HEK293T (cell line): ENCODE measurements at places on chromosomes 4 and X.

DNA sequence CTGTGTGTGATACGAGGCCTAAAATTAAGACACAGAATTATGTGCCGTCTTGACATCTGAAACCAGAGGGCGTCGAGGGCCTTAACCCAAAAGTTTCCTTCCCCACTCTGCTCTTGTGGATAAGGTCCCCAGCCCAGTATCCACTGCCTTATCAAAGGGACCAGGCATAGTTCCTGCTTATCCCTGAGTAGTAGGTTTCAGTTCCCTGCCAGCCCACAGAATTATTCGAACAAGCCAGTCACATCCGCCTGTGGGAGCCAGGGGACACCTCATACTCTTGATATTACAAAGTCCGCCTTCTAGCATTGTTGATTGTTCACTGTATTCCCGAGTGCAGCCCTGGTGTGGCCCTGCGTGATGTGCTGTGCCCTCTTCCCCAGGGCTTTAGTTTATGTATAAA is 5.4 kb upstream of the MMRN1 start:
- DNase-seq = no peak

DNA sequence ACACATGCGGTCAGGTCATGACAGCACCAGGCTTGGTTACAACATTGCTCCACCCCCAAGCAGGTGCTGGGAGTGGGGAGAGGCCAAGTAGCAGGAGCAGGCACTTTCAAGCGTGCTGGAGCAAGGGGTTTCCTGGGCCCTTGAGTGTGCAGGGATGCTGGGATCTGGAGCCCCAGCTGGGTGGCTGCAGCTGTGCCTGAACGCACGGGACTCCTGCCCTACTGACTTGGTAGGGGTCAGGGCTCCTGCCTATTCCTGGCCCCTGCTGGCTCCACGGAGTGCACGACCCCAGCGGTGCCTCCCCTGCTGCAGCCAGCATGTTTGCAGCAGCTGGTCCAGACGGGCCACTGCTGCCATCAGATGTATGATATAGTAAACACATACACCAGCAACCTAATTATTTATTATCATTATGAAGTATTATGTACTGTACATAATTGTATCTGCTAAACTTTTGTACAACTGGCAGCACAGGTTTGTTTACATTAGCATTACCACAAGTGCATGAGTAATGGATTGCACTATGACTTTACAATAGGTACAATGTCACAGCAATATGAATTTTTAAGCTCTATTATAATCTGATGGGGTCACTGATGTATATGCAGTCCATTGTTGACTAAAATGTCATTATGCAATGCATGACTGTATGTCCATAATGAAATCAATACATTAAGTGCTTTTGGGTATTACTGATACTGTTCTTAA is 620.6 kb downstream of the RAPGEF2 start:
- no peak for DNase-seq

DNA sequence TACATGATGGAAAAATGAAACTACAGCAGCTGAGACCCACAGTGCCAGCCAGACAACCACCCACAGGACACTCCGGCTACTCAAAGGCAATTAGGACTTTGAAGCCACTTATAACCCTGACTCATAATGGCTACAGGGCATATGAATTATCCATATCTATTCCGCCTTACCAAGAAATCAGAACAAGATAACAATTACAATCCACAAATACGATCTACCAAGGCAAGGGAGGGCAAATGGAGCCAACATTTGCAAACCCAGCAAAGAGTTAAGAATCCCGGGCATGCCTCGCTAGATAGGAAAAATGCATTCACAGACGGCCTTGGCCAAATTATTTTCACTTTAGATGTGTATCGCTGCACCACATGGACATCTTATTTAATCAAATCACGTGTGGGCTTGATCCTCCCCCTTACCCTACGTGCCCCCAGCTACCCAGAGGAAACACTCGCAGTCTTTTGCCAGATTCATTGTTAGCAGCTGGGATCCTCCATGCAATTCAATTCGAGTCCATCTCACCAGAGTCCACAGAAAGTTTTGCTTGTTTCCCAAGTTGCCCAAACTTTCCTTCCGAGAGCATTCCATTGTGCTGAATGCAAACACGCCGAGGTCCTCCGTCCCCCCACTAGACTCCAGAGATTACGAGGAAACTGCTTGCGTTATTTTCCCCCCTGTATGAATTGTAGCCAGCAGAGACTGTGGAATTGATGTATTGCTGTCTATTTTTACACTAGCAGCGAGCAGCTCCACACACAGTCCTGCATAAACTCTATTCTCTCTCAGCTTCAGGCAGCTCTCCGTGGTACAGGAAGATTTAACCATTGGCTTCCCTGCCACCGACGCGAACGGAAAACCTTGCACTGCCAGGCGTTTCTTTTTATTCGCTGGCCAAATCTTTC is 1.2 kb downstream of the PPARGC1A start:
- no peak for DNase-seq

DNA sequence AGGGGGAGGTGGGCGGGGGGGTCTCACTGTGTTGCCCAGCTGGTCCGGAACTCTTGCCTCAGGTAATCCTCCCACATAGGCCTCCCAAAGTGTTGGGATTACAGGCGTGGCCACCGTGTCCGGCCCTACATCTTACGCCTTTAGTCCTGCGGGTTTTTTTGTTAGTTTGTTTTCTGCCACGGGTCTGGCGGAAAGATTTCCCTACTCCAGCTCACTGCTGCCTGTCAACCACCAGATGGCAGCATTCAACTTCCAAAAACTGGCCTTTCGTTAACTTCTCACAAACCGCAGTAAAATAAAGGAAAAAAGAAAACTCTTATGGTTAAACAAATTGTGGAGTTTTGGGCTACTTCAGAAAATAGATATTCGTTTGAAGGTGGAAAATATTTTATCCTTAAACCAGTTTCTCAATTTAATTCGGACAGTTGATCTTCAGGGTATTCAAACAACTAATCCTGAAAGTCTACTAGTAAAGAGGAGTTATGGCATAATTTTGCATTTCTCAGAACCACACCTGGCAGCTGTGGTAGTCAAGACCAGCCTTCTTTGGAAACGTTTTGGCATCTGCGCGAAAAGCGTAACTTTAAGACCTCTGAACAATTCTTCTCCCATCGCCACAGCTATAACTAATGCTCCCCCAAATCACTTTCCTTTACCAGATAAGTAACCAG is 41.1 kb downstream of the LUZP4 start:
- DNase-seq = peak; percentile 80

DNA sequence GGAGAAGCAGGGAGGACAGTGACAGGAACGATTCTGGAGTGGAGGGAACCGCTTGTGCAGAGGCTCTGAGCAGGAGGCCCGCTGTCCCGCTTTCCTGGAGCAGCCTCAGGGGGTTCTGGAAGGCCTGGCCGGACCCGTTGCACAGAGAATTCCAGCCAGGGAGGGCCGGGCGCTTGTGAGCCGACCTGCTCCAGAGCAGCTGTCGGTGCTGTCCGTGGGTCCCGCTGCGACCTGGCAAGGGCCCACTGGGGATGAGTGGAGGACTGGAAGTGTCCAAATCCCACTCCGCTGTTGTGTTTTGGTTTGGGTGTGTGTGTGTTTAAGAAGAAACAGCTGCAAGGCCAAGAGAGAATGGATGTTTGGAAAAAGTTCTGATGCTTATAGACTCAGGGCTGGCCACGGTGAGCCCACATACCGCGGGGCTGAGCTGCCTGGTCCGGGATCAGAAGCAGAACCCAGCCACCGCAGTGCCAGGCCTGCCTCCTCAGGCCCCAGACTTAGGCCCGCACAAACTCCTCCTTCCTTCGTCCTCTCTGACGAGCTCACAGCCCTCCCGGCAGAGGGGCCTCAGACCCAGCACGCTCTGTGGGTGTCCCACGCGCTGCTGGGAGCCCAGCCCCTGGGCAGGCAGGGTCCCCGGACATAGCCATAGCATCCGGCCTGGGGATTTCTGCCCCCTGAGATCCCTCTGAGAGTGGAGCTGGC is 73.9 kb downstream of the HTRA3 start:
- no peak for DNase-seq

DNA sequence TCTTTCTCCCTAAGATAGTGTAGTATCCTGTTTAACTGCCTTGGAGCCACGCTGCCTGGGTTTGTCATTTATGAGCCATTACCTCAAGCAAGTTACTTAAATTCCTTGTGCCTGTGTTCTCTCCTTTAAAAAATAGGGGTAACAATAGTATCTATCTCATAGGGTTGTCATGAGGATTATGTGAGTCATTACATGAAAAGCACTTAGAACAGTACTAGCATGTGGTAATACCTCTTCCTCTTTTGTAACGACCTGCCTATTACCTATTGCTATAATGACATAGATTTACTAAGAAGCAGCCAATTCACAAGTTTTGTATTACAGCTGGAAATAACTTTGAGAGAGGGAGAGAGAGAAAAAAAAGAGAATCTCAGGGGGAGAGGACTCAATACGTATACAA is 834.7 kb downstream of the RAPGEF2 start:
- no peak for DNase-seq

DNA sequence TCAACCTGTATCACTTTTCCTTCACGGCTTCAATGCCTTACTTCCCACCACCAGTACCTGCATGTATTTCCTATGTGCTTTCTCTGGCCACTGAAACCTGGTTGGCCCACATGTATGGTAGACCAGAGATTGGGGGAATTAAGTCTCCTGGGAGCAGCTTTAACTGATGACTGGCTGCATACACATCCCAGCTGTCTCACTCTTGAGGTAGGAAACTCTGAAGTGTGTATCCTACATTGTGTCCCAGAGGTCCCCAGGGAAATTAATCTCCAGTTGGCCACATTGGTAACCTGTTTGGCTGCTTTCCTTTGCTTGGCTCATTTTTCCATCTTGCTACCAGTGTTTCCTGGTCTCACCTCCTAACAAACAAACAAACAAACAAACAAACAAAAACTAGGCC is 124.4 kb downstream of the ZNF827 start:
- DNase-seq = no peak

DNA sequence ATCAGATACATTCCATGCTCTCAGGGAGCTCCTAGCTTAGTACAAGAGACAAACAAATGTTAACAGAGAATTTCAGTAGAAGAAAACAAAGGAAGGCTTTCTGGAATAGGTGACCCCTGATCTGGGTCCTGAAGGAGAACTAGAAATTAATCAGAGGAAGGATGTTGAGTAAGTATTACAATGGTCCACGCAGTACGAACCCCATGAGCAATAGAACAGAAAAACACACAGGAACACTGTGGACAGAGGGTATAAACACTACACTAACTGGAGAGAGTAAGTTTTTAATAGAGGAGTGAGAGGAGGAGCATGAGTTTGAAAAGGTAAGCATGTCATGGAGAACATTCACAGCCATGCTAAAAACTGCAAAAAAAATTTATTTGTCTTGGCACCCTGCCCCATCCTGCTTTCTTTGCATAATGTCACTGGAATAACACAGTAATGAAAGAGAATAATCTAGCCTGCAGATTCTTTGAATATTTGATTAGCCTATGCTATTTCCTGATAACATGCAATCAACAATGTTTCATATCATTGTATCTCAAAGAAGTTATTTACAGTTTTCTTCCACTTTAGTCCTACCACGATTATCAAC is 140.3 kb upstream of the ZXDB start:
- DNase-seq = no peak

DNA sequence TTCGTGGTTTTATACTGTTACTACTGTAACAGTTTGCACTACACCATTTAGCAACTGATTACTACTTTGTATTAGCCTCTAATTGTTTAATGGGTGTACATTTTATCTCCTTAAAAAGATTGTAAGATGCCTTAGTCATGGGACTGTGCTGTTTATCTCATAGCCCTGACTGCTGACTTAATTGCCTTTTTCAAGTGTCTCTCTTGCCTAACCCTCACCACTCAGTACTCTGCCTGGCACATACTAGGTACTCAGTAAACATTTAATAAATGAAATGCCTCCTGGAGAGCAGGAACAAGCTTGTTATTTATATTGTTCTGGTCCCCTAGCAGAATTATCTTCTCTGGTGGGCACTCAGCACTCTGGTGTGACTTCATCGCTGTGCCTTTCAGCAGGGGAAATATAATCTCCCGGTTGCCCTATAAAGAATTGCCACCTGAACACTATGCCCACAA is 1.7 kb upstream of the STIM2 start:
- no peak for DNase-seq

GRCh38 chr4:100806988-100807387 is 289.2 kb upstream of the EMCN start:
- no peak for DNase-seq
